ENCODE measurements at places on chromosomes 6 and 20.

DNA sequence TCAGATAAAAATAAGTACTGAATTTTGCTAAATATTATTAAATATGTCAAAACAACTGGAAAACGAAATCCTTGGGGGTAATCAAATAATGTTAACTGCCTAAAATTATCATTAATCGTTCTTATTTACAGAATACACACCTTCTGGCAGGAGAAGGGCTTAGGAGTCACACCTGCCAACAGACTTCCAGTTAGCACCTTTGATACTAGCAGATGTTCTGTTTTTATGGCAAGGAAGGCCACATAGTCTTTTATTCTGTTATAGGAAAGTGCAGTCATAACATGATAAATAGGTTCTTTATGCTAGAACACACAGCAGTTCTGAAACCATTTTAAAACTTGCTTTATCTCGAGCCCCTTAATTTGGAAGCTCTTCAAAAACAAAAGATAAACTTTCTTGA is 464.1 kb downstream of the UTRN start:
- no peak for DNase-seq

DNA sequence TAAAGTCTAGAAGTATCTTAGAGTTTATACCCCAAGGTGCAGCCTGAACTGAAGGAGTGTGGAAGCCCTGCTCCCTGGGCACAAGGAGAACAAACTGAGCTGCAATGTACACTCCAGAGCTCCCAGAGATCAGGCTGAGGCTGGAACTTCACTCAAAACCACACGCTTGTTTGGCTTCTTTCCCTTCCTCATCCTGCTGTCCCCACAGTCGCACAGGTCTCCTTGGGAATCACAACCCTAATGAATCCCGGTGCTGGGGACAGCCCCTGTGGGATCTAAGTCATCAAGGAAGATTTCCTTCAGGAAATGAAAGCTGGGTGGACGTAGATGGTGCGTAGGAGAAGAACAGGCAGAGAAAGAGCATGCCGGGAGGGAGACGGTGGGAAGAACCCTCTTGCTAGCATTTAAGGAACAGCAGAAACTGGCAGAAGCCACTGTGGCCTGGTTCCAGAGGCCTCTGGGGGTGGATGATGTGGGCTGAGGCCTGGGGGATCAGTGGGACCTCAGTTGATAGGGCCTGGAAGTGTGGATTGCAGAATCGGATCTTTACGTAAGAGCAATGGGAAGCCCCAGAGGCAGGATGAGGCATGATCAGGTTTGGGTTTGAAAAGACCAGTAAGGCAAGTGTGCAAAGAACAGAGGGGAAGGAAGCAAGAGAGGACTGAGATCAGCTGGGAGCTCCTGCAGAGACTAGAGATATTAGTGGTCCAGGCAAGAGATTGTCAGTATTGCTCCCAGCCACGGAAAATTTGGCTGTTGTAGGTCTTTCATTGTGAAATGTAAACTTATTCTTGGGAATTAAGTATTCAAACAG is 21.4 kb downstream of the CYP24A1 start:
- no peak for DNase-seq

DNA sequence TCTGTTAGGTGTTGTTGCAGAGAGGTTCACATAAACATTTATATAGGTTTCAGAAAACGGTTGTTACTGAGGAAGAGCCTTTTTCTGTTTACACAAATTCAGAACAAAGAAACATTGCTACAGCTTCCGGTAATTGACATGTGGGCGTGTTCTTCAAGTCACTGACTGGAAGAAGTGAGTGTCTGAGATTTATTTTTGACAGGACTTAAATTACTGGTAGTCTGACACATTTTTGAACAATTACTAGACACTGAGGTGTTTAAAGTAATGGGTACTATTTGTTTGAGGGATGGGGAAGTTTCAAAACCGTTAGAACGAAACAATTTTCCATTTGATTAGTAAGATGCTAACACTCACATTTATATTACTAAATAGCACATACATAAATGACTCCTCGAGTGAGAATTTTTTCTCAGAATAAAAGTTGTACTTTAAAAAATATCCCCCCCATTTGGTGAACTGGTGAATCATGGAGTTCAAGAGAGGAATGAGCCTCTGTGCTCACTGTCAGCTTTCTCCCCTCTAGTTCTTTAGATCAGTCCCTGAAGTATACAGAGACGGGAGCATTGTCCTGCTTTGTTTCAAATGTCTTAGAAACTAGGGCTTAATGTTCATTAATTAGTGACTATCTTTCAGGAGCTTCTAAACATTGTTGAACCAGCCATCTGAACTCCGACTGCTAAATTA is 98.7 kb downstream of the TSHZ2 start:
- DNase-seq: no peak

DNA sequence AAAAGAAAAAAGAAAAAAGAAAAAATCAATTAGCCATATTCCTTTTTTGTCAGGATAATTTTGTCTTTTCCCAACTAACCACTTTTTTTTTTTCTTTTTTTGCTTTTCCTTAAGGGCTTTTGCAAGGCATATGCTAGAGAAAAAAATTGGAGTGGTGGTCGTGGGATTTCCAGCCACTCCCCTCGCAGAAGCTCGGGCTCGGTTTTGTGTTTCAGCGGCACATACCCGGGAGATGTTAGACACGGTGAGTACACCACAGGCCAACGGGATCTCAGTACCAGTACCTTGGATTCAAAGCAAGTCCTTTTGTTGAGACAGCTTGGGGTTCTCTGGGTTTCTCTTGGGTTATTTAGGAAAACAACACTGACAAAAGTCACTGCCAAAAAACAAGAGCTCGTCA is 61.2 kb upstream of the ISM1 start:
- no peak for DNase-seq

DNA sequence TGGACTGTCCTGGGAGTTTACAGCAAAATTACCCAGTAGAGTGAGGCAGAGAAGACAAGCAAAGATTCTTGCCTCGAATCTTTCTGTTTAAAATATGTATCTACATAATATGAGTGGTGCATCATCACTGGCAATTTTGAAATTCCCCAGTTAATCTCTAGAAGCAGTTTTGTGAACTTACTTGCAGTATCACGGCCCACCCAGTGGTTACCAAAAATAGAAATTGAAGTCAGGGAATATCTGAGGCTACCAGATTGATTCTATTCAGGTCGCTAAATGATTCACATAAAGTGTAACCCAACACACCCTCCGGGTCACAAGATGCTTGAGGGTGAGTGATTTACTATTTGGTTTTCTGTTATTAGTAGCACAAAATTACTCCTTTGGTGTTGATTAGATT is 111.9 kb downstream of the PPP1R14C start:
- no peak for DNase-seq

DNA sequence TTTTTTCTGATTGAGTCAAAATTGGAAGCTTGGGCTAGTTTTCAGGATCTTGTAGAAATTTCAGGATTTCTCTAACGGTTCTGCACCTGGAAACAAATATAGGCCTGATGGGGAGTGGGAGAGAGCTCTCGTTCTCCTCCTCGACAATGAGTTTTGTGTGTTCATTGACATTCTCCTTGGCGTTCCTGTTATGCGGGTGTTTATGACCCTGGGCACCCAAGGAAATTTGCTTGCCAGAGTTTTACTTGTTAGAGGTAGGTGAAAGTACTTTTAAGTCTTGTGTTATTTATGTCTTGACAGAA is 2.2 kb downstream of the ASXL1 start:
- no peak for DNase-seq

- peak; percentile 43 for DNase-seq
Observed at GRCh38 chr6:88919032-88919431, 44.4 kb downstream of the RNGTT start.

DNA sequence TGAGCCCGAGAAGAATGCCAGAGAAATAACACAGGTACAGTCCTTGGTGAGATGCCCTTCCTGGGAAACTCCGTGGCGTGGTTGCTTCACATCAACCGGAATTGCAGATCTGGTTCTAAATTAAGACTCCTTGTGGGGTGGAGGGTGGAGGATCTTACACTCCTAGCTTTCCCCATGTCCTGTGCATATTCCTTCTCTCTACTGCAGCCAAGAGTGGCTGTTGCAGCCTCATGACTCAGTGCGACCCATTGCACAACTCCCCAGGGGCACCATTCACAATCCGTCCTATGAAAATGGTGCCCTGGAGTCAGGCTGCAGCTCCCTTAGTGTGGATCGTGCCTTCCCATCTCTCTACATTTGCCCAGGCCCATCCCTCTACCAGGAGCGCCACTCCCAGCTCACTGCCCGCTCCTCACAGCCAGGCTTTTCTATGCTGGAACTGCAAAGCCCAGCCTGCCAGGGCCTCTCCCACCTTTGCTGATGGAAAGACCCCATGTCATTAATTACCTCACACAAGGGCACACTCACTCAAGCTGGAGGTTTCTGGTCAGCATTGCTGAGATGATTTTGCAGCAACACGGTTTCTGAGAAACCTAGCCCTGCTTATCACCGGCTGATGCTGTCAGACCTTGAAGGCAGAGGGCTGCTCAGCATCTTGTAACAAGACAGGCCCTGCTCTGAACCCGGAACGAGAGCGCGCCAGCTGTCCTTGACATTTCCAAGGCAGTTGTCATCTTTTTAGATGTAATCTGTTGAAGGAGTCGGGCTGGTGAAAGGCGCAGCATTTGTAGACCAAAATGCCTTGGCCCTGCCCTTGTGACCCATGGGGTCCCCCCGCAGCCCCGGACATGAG is 39.7 kb downstream of the SIRPA start:
- no peak for DNase-seq

DNA sequence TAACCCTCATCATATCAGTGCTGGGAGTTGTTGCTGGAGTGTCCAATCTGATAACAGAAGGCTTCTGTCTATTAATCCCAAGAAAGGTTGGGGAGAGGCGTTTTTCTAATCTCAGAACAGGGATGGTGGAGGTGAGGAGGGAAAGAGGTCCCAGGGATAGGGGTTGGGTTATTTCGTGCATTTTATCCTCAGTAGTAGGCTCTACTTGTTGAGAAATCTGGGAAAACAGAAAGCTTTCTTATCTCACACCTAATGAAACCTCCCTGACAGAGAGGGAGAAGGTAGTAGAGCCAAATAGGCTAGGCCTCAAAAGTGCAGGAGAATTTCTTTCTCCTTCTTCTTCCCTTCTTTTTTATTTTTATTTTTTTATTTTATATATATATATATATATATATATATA is 281.8 kb upstream of the MAP3K7 start:
- no peak for DNase-seq

DNA sequence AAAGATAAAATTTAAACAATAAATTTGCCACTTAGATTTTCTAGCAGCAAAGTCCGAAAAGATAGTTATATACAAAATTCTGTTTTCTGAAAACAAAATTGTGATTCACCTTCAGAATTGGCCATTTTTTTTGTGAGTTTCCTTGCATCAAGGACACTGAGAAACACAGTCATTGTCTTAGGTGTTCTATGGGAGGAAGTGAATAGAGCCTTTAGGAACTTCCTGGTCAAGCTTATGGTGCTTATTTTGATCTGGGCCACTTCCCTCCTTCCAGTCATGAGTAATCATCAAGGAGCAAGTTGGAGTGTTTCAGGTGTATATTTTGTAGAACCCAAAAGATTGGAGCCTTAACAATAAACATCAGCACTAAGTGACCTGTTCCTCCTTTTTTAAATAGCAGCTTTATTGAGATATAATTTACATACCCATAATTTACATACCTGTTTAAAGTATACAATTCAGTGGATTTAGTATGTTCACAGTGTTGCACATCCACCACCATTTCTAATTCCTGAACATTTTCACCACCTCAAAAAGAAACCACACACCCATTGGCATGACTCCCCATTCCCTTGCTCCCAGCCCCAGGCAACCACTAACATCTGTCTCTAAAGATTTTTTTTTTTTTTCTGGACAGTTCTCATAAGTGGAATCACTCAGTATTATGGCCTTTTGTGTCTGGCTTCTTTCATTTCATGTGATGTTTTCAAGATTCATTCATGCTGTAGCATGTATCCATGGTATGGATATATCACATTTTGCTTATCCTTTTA is 17.6 kb downstream of the TMEM74B start:
- no peak for DNase-seq

GRCh38 chr6:21826023-21826422 is 232.5 kb downstream of the SOX4 start:
- DNase-seq: no peak

DNA sequence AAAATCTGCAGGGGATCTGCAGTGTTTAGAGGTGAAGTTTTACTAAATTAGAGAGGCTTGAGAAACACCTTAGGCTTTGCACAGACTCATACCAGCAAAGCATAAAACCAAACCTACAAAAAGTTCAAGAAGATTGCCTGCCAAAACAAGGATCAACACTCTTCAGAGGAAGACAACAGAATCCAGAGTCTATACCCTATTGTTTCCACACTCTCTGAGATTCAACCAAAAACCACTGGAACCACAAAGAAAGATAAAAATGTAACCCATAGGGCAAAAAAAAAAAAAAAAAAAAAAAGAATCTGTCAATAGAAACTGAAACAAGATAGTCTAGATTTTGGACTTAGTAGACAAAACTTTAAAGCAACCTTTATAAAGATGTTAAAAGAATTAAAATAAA is 102.7 kb downstream of the ANKRD60 start:
- no peak for DNase-seq

GRCh38 chr6:79196912-79197311 is 37.6 kb downstream of the HMGN3 start:
- peak; percentile 96 for DNase-seq

DNA sequence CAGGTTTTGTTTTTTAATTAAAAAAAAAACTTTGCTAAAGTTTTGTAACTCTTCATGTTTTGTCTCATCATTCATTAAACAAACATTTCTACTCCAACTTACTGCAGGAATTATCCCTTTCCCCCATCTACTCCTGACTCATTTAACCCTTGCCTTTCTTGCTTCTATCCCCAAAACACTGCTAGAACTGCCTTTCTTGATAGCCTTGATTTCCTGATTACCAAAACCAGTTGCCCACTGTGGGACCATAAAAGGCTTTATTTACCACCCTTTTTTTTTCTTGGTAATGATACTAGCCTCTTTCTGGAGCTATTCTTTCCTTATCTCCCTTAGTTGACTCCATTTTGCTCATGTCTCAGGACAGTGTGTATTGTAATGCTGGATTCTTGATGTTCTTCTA is 15.3 kb downstream of the AFDN start:
- no peak for DNase-seq

DNA sequence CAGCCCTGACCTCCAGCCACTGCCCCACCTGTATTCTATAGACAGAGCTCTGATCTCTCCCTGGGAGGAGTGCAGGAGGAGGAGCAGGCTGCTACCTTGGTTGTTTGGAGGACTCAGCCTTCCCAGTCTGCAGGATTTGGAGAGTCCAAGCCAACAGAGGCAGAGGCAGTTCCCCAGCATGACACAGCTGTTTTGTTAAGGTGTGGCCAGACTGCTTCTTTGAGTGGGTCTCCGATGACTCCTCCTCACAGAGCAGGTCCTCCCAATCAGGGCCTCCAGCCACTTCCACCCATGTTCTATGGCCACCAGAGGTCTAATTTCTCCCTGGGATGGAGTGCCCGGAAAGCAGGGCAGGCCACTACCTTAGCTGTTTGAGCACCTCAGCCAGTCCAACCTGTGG is 203.5 kb downstream of the HACE1 start:
- no peak for DNase-seq

DNA sequence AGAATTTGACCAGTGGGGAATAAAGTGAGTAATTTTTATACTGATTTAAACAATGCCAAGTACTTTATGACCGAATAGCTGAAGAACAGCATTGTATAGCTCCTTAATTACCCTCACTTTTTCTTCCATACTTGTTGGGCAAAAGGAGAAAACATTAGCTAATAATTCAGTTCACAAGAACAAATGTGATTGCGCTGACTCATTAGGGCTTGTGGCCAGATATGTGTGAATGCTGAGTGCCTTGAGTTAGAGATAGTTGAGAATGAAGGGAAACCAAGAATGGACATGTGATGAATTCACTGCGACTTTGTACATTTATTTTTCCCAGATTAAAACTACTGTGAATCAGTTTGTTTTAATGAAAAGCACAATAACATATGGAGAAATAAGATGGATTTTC is 669.4 kb downstream of the TFAP2A start:
- DNase-seq: no peak

GRCh38 chr20:63639093-63639975 is 12.4 kb upstream of the GMEB2 start:
- DNase-seq: no peak

Measured in AML-193 (cell line).